Uterus (tissue), 4 donors: ENCODE measurements at places on chromosomes 16 and 17. TPM values are rescaled to one million over a fixed set of nuclear protein-coding genes. Genes with fewer than 3 reads are reported as not detected.

Gene GAS2L2
- 0.69 TPM for total RNA-seq

Gene NETO2
- 0.55 TPM for total RNA-seq

Gene ZFPM1
- 1.2 TPM for total RNA-seq

Gene TNK1
- 0.26 TPM for total RNA-seq

Gene C16orf89
- total RNA-seq, result 0.76 TPM

Gene ZCCHC14
- 18.8 TPM for total RNA-seq

Gene FAM222B
- total RNA-seq, result 3.3 TPM

Gene SPN
- total RNA-seq, result 2.4 TPM

Gene OR2C1
- total RNA-seq, result not detected

Gene TBC1D3C
- not detected for total RNA-seq

Gene CDRT15L2
- total RNA-seq, result not detected

Gene PMP22
- 104 TPM for total RNA-seq

Gene LIG3
- 11.5 TPM for total RNA-seq

Gene CD79B
- total RNA-seq, result 4.2 TPM

Gene SALL1
- 2.1 TPM for total RNA-seq

Gene CD300H
- not detected for total RNA-seq

Gene ZP2
- total RNA-seq, result not detected

Gene LGALS9
- total RNA-seq, result 14.4 TPM

Gene ABCC6
- total RNA-seq, result 1.3 TPM

Gene CAVIN1
- total RNA-seq, result 382 TPM

Gene SDR42E1
- total RNA-seq, result under 0.01 TPM

Gene BIRC5
- total RNA-seq, result not detected

Gene EZH1
- 40.0 TPM for total RNA-seq

Gene WNK4
- under 0.01 TPM for total RNA-seq

Gene TANC2
- total RNA-seq, result 14.3 TPM

Gene FN3KRP
- 97.6 TPM for total RNA-seq

Gene FLCN
- total RNA-seq, result 62.6 TPM

Gene NKD1
- 48.1 TPM for total RNA-seq

Gene HCRT
- total RNA-seq, result not detected

Gene PTGES3L
- total RNA-seq, result 0.51 TPM

Gene ZG16B
- 15.9 TPM for total RNA-seq

Gene CCL3
- not detected for total RNA-seq

Gene NGFR
- 47.9 TPM for total RNA-seq

Gene RAPGEFL1
- total RNA-seq, result 3.5 TPM

Gene ABCA6
- 13.5 TPM for total RNA-seq

Gene MEOX1
- 14.7 TPM for total RNA-seq

Gene SYCE1L
- total RNA-seq, result not detected

Gene SLC5A11
- not detected for total RNA-seq

Gene TRPV3
- not detected for total RNA-seq

Gene LLGL2
- total RNA-seq, result 11.2 TPM

Gene CCL2
- total RNA-seq, result 5.0 TPM

Gene PLA2G10
- total RNA-seq, result not detected

Gene ZNRF1
- 14.1 TPM for total RNA-seq

Gene NT5M
- total RNA-seq, result 3.8 TPM

Gene NPIPB2
- total RNA-seq, result 2.1 TPM

Gene DNAI2
- not detected for total RNA-seq

Gene CSH1
- not detected for total RNA-seq
